ENCODE measurements at places on chromosomes 7 and 10.
A peak's percentile ranks its signal among the peaks of the same experiment; 100 is the strongest.

DNA sequence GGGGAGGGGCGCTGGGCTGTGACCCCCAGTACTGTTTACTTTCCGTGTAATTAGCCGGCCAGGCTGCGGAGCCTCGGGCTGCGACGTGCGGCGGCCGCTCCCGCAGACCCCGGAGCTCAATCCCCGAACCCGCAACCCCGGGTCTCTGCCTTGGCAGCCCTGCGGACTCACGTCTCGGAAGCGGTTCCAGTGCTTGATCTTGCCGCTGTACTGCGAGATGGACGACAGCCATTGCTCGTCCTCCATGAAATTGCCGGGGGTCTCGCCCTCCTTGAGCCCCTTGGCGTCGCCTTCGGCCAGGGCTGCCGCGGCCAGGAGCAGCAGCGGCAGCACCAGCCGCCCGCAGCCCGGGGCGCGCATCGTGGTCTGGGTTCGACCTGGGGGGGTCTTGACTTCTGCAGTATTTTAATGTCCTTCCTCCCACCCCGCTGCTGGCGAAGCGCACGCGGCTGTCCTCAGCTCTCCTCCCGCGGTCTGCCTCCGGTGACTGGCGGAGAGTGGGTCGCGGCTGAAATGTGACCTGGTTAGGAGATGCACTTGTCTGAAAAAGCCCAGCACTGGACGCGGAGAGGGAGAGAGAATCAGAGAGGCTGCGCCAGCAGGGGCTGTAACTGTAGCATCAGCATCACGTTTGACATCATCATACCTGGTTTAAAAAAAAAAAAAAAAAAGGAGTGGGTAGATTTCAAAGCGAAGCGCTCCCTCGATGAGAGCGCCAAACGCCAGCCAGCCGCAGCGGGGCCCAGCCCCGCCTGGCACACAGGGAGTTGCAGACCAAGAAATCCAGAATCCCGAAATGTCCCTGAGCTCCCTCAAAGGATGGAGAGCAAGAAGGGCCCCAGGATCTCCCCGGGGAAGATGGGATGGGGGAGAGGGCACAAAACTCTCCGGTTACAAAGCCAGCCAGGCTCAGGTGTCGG is at the start of gene SPOCK2:
Gene SPOCK2, minus strand, starts transcription at position 583 of the 920 bp plus-strand sequence. Its CDS starts 223 bp downstream, at position 360.
- DNase-seq: no peak

DNA sequence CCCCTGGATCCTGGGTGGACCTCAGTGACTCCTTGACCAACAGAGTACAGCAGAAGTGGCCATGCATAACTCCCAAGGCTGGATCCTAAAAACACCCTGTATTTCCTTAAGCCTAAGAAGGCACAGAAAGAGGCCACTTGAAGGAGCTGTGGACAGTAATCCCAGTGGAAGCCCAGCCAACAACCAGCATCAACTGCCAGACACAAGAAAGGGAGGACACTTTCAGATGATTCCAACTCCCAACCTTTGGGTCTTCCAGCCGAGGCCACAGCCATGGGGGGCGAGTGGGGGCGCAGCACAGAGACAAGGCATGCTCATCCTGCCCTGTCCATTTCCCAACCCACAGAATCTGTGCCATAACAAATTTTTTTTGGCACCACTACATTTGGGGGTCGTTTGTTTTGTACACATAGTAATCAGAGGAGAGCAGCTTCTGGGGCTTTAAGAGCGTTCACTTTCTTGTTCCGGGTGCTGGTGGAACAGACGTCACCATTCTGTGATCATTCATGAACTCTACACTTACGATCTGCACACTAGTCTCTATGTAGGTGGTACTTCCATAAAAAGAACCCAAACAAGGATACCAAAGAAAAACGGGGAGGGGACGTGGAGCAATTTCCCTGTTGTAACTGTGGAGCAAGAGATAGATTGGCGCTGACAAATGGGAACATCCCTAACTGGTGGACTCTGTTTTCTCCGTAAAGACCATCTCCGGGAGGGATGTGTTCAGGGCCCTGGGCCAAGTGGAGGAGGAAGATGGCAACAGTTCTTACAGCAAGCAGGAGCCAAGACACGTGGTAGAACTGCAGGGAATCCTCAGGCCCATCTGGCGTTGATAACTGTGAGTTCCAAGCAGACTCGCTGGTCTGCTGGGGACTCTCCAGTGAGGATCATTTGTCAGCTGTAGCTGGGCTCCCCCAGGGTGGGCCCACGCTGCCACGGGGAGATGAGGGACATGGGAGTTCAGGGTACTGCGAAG is 6.0 kb upstream of the SLC29A3 start:
- DNase-seq: no peak

- DNase-seq: peak; percentile 57
These were observed 701 bp downstream of the STK17A start for GRCh38 chr7:43583424-43584194.

DNA sequence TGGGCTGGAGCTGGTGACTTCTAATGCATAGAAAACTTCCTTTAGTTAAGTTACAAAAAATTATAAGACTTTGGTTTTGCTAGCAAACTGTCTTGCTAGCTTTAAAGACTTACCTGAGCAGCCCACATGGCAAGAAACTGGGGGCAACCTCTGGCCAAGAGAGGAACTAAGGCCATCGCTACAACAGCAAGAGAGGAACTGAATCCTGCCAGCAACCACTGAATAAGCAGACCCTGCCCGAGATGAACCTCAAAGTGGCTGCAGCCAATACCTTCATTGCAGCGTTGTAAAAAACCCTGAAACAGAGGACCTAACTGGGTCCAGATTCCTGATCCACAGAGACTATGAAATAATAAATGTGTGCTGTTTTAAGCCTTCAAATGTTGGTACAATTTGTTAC is 54.6 kb upstream of the STARD3NL start:
- DNase-seq: no peak

DNA sequence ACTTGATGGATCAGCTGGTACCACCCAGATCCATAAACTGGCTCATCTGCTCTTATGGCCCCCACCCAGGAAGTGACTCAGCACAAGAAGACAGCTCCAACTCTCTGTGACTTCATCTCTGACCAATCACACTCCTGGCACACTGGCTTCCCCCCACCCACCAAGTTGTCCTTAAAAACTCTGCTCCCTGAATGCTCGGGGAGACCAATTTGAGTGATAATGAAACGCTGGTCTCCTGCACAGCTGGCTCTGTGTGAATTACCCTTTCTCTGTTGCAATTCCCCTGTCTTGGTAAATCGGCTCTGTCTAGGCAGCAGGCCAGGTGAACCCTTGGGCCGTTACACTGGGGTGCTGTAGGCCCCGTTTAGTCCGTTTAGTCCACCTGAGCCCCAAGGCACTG is 23.4 kb upstream of the BNIP3 start:
- no peak for DNase-seq

DNA sequence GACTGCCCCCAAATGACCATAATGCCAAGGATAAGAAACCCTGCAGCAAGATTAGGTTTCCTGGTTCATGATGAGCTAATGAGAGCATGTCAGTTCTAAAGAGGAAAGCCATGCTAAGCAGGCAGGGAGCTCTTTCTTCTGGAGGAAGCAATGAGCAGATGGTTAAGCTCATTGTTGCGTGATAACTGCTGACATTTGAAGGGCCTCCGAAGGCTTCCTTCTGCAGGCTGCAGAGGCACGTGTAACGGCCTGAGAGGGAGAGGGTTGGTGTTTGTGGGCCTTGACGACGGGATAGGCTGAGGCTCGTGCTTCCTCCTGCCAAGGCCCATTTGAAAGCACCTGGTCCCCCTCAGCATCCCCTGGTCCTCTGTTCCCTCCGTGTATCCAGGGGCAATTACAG is 63.5 kb upstream of the BTBD16 start:
- DNase-seq: no peak

DNA sequence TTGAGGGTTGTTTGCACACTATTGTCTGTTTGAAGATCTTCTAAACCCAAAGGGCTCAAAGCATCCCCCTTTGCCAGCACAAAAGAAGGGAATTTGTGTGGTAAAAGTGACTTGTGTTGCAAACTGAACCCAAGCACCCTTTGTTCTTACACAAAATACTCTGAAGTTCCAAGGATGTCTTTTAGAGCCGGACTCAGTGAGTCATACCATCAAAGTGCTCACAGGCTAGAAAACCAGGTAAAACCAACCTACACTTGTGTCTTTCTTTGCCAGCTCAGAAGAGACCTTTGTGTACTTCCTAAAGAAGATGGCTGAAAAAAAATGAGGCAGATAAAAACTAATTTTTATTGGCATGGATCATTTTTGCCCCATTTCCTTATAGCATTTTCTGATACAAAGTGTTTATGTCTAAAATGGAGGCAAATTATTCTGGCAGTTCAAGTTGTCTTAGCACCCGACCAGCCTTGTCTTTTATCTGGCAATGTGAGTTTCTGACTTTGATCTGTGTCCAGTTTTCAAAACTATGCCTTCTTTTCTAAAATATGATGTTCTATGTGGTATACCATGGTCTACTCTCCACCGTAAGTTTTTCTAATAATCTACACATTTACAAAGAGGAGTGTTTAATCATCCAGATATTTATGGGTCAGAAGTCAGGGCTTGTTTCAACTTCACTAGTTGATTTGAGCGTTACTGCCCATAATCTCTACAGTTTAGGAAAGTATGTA is 128.4 kb upstream of the FZD1 start:
- no peak for DNase-seq

- peak; percentile 4 for DNase-seq
These were observed 752 bp downstream of the THSD7A start for GRCh38 chr7:11831156-11831735.

- no peak for DNase-seq
These were observed 1.2 kb downstream of the TBATA start for GRCh38 chr10:70784016-70784415.

DNA sequence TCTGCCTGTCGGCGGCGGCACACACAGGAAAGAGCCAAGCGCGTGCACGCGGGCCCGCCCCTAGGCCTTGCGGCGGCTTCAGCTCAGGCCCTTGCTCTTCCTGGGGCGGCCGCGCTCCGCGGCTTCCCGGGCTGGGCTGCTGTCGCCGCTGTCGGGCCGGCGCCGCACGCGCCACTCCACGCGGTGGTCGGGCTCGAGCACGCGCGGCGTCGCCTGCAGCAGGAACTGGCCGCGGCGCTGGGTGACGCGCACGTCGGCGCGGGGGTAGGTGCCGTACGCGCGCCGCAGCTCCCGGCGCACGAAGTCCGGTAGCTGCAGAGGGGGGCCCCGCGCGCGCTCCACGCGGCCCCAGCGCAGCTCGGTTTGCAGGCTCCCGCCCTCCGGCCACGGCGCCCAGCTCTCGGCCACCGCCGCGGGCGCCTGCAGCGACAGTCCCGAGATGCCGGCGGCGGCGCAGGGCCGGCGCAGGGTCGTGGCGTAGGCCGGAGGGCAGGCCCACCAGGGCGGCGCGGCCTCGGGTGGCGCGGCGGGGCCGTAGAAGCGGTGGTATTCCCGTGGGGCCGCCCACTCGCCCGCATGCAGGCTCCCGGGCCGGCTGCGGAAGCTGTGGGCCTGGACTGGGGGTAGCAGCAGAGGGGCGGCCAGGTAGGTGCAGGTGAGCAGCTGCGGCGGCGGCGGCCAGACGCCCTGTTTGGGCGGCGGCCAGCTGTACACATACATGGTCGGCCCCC is 804 bp downstream of the C10orf95 start:
- DNase-seq: peak; percentile 74

DNA sequence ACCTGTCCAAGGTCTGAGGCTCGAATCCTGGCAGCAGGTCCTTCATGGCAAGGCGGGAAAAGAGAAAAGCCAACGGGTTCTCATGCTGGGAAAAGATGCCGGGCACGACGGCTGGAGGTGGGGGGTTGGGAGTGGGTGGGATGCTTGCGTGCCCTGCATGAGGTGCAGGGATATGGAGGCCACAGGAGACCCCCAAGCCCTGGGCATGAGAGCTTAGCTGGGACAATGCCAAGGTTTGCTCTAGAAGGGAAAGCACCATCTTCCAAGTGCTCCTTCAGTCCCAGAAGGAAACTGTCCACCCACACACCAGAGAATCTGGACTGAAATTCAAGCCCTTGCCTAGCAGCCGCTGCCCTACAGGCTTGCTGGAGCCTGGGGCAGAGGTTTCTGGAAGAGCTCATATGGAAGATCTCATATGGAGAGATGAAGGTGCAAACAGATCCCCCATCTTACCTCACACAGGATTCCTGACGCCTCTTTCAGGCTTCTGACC is 64.3 kb downstream of the ZRANB1 start:
- no peak for DNase-seq

- peak; percentile 83 for DNase-seq
These were observed at the start of gene PHKG1 for GRCh38 chr7:56092789-56093531. Gene PHKG1 (minus strand): TSS chr7:56092952. CDS start chr7:56088941, 4,011 bp downstream.

DNA sequence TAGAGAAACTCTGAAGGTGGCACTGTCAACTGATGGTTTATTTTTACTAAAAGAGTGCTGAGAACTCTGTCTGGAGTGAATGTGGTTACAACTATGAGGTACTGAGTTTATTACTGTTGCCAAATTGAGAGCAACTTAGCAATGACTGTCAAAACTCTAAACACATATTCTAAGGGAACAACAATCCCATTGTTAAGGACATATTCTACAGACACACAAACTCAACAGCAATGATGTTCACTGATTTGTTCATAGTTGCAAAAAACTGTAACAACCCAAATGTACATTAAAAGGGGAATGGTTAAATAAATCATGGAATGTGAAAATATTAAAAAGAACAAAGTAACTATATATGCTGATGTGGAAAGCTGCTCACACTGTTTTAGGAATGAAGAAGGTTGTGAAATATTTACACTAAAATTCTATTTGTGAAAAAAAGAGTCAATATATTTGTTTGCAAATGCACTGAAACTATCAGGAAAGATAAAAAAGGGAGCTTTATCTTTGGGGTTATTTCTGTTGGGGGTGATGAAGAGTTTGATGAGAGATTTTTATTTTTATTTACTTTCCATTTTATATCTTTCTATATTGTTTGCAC is 12.9 kb downstream of the PON2 start:
- no peak for DNase-seq

- DNase-seq: peak; percentile 76
These were observed 94.5 kb downstream of the HIPK2 start for GRCh38 chr7:139683137-139683921.

DNA sequence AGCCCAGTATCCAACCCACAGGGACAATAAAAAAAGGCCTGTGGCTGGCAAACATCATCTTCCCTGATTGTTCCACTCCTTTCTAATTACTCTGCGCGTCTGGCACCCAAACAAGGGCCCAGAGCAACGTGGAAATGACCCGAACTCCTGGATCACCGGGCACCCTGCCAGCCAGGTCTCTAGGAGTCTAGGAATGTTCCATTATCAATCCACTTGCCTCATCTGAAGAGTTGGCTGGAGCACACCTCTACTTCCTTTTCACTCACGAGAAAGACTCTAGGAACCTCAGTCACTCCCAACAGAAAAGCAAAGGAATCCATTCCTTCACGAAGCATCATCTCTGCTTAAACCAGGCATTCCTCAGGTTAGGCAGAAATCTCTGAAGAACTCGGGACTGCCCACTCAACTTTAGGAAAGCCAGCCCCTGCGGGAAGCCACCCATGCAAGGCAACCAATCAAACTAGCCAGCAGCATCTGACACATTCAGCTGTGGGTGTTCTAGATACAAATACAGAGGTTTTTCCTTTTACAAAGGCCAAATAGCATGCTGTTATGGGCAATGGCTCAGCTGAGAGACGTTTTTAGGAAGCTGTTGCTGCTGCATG is 37.7 kb downstream of the ATXN7L1 start:
- DNase-seq: peak; percentile 26

All from LHCN-M2 (cell line).